ENCODE measurements at places on chromosomes 7 and 10. TPM values are rescaled to one million over a fixed set of nuclear protein-coding genes. Genes with fewer than 3 reads are reported as not detected.

DNA sequence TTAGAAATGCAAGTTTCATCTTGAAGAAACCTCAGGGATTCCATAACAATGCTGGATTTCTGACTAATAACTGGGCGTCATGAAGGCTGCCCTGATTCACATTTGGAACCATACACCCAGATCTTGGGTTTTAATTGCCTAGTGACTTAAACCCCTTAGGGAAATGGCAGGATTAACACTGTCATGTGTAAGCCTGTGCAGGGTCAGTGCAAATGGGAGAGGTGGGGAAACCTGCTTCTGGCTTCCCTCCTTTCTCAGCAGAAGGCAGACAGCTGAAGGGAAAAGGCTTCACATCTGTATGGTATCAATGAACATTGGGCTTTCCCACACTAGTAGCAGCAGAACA lies 364.2 kb downstream of the ANKRD30A start:
- DNase-seq = no peak

- no peak for DNase-seq
Observed at GRCh38 chr7:135386776-135387175, 123.1 kb downstream of the CNOT4 start.

DNA sequence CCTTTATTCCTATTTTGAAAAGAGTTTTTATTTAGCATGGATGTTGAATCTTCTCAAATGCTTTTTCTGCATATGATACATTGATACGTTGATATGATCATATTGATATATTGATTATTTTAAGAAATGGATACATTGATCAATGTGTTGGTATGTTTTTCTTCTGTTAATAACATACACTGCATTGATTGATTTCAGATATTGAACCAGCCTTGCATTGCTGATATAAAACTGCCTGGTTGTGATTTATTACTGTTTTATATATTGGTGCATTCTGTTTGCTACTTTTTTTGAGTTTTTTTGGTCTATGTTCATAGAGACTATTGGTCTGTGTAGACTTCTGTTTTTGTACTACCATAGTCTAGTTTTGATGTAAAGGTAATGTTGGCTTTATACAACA lies 26.8 kb upstream of the RABGEF1 start:
- DNase-seq = no peak

DNA sequence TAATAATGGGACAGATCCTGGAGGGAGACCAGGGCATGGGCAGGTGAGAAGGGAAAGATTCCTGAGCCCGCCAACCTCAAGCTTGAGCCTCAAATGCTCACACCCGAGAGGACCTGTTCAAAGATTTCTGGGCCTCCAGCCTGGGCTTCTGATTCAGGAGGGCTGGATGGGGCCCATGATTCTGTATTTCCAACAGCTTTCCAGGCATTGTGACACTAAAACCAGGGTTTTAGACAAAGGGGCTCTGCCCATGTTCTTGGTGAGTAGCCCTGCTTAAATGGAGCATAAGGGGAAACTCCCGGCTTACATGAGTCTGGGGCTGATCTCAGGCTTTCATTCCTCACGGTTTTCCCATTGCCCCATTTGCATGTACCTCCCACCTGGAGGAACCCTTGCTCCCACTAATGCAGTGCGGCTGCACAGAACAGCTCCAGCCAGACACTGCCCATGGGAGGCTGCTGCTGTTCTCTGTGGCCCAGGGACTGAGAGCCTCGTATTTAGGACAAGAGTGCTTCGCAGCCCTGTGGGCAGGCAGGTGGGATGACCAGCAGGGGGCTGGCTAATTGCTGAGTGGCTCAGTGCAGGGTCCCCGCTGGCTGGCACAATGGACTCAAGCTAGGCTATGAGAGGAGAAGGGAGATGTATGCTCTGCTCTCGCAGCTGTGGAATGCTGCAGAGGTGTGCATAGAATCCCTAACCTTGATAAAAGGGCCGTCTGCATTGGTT lies 135.3 kb upstream of the COBL start:
- DNase-seq = no peak

DNA sequence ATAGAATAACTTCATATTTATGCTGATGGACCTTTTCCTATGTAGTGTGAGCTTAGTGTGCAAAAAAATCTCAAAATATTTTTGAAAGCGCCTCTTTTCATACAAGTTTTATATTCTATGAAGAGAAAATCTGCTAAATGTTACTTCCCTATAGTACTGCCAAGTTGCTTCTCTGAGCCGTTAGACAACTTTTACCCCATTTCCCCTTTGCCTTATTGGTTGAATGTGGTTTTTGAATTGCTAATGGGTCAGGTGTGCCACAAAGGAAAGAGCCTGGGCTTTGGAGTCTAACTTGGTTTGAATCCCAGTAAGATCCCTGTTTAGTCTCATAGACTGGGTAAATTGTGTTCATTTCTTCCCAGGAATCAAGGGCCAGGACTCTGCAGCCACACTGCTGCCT lies 261.5 kb downstream of the SNX10 start:
- no peak for DNase-seq

DNA sequence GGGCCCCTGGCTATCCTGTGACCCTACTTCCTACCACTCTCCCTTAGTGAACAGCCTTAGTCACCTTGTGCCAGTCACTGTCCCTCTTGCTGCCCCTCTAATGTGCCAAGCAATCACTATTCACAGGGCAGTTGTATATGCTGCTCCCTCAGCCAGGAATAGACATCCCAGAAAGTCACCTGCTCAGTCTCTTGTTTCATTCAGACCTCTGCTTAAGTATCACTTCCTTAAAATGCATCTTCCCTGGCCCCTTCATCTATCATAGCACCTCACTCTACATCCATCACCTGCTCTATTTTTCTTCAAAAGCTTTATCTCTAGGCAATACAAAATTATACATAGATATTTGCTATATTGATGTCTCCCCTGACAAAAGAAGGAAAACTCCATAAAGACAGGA lies 328.4 kb upstream of the NFE2L3 start:
- no peak for DNase-seq

DNA sequence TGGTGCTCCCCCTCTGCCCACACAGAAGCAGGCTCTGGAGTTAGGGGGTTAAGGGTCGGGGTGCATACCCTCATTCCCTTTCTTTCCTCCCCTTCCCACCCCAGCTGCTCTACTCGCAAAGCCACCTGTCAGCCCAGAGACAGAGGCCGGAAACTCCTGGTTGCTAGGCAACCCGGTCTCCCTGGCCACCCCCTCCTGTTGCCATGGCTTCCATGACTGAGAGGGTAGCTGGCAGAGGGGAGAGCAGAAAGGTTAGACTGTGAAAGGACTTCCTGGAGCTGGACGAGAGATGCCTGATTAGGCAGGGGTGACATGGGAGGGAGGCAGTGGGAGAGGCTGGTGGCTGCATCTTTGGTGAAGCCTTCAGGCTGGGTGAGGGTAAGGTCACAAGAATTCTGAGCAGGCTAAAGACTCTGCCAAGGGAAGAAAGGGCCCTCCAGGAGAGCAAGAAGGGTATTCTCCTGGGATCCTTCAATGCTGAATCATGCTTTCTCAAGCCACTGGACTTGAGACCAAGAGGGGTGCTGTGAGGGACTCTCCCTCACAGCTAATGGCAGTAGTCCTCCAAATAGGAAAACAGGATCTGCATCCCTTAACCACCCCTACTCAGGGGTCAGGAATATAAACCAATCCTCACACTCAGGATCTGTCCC lies 5.4 kb downstream of the PSD start:
- DNase-seq = peak; percentile 69

DNA sequence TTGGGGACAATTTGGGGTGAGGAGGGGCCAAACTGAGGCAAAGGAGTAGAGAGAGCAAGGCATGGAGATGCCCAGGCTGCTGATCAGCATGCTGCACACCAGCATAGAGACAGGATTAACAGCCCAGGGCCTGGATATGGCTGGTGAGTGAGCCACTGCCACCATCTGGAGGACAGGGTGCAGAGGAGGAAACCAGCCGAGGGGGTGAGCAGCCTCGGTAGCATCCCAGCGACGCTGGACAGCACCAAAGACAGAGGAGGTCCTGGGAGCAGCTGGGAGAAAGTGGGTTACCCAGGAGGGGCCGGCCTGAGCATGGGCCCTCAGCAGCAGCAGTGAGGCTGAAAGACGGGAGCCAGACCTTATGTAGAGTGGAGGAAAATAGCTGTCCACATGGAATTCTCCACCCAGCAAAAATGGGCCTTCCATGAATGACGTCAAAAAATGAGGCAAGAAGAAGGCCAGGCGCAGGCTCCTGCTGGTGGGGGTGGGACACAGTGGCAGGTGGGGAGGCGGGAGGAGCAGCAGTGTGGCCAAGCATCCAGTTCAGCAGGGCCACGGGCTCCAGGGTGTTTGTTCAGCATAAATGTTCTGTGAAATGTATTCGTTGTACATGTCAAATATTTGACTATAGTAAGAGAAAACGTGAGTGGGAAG lies 16.7 kb downstream of the RET start:
- no peak for DNase-seq

DNA sequence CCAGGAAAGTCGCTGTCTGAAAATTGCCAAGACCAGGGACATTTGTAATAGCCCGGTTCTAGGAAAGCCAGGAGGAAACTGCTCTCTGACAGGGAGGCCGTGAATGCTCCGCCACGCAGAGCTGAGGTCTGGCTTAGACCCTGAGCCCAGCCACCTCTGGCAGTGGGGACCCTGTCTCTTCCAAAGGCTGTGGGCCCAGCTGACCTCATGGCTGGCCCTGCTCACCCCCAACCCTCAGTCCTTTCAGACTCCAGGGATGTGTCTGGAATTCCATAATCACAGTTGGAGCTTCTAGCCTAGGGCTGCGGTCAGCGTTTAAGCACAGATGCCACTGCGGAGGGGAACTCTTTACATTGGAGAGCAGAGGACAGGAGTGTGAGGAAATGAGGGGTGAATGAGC lies 6.6 kb upstream of the VIPR2 start:
- DNase-seq = no peak

DNA sequence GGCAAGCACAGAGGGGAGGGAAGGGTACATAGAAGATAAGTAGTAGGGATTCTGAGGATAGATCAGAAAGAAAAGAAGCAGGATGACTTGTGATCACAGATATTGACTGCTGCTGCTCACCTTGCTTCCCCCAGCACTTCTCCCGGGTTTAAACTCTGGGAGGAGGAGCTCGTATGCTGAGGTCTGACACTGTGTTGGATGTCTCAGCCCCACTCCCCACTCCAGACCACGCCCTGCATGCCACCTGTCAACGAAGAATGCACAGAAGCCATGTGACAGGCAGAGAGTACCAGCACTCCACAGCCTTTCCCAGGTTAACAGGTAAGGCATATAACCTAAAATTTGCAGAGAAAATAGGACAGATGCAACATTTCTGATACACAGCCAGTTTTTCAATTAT lies 388.9 kb downstream of the TNS3 start:
- no peak for DNase-seq

- DNase-seq = no peak
Observed at GRCh38 chr7:34115503-34115902, 210.2 kb downstream of the BMPER start.

- DNase-seq = no peak
Observed at GRCh38 chr7:108178398-108178797, 48.2 kb upstream of the LAMB4 start.

DNA sequence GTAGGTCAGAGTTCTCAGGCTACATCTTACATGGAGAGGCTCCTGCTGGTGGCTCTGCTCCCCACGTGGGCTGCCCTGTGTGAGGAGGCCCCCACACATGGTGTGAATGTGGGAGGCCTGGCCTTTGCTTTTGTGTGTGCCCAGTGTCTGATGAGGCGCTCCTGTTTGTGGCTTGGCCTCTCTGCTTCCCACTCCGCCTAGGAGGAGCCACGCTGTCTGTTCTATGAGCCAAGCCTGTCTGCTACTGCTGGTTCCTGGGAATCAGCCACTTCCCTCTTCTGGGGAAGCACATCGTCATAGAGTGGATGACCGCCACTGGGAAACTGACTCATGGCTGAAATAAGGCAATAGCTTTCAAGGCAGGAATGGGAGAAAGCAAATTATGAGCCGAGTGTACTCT lies 87.1 kb downstream of the CYP26A1 start:
- no peak for DNase-seq

- DNase-seq = no peak
Observed at GRCh38 chr7:505171-505570, 14.5 kb downstream of the PDGFA start.

The GRM8 gene
- total RNA-seq = not detected

The IDI2 gene
- total RNA-seq = not detected

The MMS19 gene
- 92.2 TPM for total RNA-seq

The LEP gene
- not detected for total RNA-seq

The EIF5AL1 gene
- 0.07 TPM for total RNA-seq

The LMOD2 gene
- total RNA-seq = not detected

The FAM13C gene
- total RNA-seq = not detected

The KCNMA1 gene
- total RNA-seq = 1.0 TPM

The DGKB gene
- total RNA-seq = not detected

The PDE1C gene
- total RNA-seq = not detected

The DGKI gene
- total RNA-seq = 17.8 TPM

Data from activated T-cell treated with anti-CD3 and anti-CD28 coated beads, Interleukin-2, amount 50 U/mL, for 72 hours (primary cell).